ENCODE measurements at places on chromosomes 4 and X.

- DNase-seq: no peak
Observed at GRCh38 chrX:129235903-129236302, 287.4 kb downstream of the SMARCA1 start.

DNA sequence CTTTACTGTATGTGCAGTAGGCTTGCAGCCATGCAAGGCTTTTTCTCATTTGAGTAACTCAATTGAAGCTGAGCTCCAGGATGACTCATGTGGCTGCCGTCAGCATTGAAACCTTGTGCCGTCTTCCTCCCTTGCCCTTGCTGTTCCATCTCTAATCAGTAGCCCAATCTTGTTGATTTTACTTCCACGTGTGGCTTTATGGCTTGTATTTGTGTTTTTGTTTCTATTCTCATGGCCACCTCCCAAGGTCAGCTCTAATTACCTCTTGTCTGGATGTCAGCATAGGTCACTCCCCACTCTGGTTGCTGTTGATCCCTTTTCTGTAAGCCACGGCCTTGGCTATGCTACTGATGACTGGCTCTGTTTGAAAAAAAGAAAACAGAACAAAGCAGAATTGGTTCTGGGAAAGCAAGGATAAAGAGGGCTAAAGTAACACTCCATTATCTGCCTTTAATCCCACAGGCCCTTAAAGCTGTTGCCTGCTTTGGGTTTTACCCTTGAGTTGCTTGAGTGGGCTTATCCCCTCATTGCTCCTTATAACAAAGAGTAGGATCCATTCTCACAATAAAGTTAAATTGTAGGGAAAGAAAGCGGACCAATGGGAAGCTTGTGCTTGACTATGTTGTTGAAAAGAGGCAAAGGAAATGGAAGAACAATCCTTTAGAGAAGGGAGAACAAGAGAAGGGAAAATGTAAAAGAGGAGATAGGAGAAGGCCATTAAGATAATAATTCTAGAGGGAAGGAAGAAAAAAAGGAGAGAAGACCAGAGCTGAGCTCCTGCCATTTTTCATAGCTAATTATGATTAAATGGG is 173.9 kb upstream of the PGRMC2 start:
- no peak for DNase-seq

DNA sequence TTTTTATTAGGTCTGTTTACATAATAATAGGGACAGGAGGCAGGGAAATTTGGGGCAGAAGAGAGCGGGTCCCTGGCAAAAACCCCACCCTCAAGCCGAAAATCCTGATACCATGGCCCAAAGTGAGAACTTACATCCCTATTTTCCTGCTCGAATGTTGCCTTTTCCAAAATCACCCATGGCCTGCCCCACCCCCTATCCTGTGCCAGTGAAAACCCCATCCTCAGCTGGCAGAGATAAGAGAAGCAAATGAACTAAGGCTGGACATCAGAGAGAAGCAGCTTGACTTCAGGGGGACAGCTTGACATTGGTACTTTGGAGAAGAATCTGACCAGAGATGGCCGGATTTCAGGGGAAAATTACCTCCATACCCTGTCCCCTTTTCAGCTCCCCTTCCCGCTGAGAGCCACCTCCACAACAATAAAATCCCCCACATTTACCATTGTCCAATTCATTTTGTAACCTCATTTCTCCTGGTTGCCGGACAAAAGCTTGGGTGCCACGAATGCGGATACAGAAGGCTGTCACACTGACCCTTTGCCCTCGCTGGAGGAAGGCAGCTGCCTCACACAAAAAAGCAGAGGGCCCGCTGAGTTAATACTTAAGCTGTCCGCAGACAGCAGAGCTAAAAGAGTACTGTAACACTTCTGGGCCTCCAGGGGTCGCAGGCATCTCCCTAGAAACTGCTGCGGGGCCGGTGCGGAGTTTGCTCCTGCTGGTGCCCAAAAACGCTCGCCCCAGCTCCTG is 196.2 kb downstream of the SNCA start:
- DNase-seq: no peak

DNA sequence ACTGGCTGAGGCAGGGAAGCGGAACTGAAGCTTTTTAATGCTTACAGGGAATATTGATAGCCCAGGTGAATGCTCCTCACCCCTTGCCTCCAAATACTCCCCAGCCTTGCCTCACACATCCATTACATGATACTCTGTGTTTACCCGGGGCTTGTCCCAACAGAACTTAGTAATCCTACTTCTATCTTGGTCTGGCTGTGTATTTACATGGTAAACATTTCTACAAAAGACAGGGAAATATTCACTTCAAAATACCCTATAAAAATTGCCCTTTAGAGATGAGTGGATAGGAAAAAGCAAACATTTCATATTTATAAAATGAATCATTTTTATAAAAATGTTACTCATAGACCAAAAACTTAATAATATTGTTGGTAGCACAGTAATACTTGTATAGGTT is 120.1 kb downstream of the NHS start:
- DNase-seq: no peak

DNA sequence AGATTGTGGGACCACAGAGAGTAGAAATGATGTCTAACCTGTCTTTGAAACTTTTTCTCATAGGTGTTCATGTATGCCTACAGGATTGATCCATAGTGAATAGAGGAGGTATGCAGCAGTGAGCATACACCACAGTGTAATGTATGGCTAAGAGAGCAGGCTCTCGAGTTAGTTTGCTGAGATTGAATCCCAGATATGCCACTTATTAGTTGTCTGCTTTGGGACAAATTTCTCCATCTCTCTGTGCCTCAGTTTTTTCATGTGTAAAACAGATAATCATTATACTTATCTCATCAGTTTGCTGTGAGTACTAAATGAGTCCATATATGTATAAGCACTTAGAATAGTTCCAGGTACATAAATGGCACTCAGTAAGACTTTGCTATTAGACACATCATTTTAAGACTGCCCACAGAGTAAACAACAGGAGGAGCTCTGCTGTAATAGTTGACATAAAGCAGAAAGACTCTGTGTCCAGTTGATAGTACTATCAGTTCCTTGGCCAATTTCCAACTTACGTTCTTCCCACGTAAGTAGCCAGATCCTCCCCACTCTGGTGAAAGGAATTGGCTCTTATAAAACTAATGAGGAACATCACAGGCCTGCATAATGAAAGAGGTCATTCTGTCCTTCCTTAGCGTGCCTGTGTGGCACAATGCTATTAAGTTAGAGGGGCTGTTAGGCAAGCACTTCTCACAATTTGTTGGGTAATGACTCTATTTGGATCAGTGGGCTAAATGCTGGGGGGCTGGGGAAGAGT is 20.7 kb upstream of the RNF150 start:
- DNase-seq: no peak

- no peak for DNase-seq
Observed at GRCh38 chrX:56107320-56107719, 124.8 kb upstream of the KLF8 start.

DNA sequence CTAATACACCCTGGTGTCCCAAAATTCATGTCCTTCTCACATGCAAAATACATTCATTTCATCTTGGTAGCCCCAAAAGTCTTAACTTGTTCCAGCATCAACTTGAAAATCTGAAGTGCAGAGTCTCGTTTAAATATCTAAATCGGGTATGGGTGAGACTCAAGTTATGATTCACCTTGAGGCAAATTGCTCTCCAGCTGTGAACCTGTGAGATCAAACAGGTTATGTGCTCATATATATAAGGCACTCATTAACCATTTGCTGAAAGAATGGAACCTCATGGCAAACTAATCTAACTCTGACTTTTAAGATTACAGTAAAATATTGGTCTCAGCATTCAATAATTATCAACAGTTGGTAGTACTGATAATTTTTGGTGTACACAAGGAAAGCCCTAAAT is 55.5 kb downstream of the PDLIM5 start:
- no peak for DNase-seq

DNA sequence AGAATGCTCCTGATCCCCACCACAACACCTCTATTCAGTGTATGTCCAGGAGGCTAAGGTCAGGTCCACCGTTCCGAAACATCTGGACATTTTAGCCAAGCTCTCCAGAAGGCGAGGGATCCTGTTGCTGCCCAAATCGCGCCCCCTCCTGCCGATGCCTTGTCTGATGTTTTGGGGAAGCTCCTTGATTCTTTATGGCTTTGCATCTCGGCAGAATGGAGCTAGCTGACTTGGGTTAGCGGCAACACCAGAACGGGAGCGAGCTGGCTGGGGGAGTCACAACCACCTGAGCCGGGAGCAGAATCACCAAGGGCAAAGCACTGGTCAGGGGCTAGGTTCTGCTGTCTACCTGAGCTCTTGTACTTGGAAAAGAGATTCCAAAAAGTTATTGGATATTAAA is 6.6 kb upstream of the POU3F4 start:
- DNase-seq: no peak

- no peak for DNase-seq
Observed at GRCh38 chr4:68358988-68359387, 9.1 kb upstream of the YTHDC1 start.

DNA sequence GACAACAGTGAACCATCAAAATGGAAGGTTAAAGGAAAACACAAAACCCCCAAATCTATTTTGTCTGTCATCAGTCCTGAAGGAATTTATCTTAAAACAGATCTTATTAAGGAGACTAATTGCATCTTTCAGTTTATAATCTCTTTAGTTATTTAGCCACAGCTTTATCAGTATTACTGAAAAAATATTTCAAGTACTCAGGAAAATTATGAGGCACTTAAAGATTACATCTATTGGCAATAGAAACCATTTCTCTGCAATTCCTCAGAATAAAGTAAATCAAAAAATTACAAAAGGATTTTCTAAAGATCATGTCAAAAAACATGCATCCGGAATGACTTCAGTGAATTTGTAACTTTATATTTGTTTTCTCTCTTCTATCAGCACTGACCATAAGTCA is 35.2 kb downstream of the ANTXR2 start:
- DNase-seq: no peak

GRCh38 chr4:167020410-167020809 is 213.9 kb downstream of the SPOCK3 start:
- no peak for DNase-seq

DNA sequence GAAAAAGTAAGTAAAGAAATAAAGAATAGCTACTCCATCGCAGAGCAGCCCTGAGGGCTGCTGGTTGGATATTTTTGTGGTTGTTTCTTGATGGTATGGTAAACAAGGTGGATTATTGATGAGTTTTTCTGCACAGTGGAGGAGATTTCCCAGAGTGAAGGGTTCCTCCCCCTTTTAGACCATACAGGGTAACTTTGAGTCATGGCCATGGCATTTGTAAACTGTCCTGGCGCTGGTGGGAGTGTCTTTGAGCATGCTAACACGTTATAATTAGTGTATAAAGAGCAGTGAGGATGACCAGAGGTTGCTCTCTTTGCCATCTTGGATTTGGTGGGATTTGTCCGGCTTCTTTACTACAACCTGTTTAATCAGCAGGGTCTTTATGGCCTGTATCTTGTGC is 128.2 kb downstream of the ASMT start:
- DNase-seq: no peak

DNA sequence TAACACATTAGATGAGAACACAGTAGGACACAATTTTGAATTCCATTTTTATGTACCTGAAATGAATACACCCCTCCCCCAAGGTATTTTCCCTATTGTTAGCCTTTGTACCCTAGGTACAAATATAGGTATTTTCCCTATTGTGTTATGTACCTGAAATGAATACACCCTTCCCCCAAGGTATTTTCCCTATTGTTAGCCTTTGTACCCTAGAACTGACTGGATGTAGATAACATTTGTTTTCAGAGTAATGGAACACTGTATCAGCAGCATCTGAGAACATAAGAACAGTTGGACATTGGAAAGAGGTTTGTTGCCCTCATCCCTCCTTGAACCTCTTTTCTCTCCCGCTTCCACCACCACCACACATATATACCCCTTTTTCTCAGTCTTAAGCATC is 37.6 kb downstream of the YIPF6 start:
- no peak for DNase-seq

DNA sequence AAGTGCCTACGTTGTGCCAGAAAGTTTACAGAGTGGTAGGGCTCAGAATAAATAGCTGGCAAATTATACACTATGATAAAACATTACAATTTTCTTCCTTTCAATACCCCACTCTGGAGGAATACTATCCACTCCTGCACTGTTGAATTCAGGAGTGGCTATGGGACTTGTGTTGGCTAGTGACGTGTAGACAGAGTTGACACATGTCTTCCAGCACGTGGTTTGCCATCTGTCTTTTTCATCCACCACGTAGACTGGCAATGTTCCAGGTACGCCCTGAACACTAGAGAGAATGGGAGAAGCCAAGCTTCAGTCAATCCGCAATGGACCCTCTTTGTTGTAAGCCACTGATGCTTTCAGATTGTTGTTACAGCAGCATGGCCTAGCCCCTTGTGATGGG is 168.8 kb upstream of the RBPJ start:
- DNase-seq: no peak

DNA sequence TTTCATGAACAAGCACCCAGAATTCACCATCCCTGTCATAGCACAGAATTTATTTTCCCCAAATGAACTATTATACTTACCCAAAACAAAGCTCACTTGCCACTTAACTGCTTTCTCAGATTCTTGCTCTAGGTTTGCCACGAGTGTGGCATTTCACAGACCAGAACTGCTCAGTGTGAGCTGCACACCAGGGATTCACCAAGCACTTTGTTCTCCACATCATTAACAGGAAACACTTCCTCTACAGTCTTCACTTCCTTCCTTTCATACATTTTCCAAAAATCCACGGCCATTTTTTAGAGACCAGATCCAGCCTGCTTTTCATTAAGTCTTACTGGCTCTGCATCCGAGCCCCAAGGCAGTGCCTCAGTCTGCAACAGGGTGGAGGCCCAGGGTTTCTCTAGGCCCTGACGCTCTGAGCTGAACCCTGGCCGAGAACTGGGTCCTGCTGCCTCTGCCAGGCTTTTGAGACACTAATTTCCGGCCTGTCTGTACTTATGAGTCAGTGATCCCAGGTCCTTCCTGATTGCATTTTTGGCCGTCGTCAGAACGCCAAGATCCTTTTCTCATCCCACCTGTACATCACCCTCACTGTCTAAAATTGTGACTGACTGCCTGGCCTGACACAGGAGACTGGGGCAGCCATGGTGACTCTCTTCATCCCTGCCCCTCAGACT is 67.6 kb upstream of the MTNR1A start:
- no peak for DNase-seq

DNA sequence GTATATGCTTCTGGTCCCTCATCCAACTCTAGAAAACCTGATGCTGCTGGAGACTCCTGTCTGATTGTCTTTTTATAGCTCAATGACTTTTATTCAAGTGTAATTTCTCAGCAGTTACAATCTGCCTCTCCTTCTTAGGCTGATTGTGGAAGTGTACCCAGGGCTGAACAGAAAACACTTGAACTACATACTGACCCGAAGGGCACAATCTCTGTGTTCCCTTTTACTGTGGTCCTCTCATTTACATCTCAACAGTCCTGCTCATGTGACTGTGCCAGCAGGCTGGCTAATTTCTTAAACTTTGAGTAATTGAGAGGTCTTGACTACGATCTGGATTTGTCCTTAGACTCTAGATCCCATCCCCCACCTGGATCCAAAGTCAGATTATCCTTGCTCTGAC is 863.4 kb downstream of the PDHA2 start:
- DNase-seq: no peak

DNA sequence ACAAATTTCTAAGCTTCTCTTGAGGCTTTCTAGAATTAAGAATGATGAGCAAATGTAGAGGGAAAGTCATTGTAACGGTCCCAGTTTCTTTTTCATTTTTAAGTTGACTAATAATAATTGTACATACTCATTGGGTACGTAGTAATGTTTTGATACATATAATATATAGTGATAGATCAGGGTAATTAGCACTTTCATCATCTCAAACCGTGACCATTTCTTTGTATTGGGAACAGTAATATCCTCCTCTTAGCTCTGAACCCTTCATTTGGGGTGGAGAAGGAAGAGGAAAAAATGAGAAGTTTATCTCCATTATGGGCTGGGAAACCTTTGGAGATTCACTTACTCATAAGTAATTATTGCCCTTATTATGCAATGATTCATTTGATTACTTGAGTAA is 39.0 kb upstream of the GBA3 start:
- DNase-seq: no peak

GRCh38 chr4:8228319-8229250 is 29.5 kb downstream of the SH3TC1 start:
- peak; percentile 74 for DNase-seq
